ENCODE measurements at places on chromosomes 3 and 15.
A peak's percentile ranks its signal among the peaks of the same experiment; 100 is the strongest.

GRCh38 chr3:196670339-196670738 lies 30.8 kb downstream of the NRROS start:
- DNase-seq: no peak

DNA sequence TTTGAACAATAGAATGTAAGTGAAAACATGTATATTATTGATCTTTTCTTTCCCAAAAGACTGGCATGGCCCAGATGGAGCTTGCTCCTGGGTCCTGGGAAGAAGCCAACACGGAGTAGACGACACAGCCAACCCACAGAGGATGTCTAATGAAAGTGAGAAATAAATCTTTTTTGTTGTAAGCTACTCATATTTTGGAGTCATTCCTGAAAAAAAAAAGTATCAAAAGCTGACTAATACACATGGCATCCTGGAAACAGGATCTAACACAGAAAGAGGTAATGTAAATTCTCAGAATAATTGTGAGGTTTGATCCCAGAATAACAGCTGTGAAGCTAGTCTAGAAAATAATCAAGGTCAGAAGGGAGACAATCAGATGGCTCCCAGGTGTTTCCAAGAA lies 12.6 kb upstream of the FRMD5 start:
- DNase-seq: no peak

DNA sequence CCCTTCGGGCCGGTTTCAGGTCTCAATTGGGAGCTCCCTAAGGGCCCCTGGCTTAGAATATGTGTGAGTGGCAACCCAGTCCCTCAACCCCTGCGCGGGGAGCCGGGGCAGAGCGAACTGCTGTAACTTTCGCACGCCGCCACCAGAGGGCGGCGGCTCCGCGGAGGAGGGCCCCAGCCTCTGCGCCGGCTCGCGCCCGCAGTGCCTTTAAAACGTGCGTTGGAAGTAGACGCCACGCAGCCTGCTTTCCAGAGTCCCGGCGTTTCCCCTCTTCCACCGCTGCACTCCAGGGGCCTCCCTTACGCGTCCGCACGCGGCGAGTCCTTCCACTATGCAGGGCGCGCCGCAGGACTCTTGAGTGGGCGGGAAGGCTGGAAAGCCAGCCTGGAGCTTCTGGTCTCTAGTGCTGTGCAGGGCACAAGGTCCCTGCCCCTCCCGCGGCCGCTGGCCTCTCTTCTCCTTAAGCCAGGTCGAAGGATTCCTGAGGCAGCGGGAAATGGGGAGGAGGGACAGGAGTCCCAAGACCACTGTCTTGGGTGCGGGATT lies 23.7 kb upstream of the RNU6-1 start:
- peak; percentile 66 for DNase-seq

- DNase-seq: no peak
These were observed 38.3 kb downstream of the PIK3CA start for GRCh38 chr3:179186426-179186825.

DNA sequence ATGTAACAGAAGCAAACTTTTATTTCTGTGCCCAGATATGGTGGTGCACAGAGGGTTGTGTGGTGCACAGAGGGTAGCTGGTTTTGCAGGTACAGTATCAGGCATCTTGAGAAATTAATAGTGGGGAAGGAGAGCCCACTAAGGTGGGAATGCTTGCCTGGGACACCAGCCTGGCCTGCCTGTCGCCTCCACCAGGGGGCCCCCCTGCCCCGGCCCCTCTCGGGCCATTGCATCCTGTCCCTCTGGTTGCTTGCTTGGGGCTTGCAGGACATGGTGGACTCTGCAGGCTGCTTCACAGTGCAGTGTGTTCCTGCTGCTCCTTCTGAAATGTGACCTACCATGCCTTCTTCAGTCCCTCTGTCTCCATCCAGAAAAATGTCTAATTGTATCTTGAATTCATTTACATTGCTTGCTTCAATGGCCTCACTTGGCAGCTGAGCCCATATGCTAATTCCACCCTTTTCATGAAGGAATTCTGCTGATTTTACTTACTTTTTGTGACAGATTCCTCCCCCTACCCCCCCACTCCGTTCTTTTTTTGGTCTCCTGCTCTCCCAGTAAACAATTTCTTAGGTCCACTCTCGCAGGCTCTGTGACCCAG lies 73.6 kb downstream of the EEFSEC start:
- peak; percentile 18 for DNase-seq

DNA sequence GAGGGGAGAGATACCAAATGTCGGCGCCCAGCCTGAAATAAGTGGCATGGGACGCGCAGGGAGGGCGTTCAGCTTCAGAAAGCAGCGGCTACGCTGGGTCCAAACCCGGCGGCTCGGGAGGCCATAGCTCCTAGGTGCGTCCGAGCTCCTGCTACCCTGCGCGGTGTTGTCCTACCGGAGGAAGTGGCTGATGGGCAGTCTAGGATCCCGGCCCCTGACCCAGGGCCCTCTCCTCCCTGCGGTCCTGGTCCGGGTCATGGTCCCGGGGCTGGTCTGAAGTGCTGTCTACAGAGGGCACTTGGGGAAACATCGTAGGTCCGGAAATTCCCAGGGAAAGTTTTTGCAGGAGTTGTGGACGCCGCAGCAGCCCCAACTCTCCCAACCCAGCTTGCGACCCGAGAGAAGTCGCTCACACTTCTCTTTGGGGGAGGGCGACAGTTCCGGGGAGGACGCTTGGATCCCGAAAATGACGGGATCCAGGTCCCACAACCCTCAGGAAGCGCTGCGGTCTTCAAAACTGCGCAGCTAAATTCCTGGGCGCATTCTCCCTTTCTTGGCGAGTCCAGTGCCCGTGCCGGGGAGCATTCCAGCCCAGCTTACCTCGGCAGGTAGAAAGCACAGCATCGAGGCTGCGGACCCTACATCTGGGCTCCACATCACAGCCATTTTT lies 9.1 kb upstream of the FOXB1 start:
- no peak for DNase-seq

- no peak for DNase-seq
These were observed 17.6 kb downstream of the ADAM10 start for GRCh38 chr15:58731756-58732535.

- no peak for DNase-seq
These were observed 265.6 kb downstream of the CTNNB1 start for GRCh38 chr3:41464858-41465257.

GRCh38 chr3:78791753-78792152 lies 976.0 kb downstream of the ROBO1 start:
- no peak for DNase-seq

- no peak for DNase-seq
These were observed 381.6 kb downstream of the FOXP1 start for GRCh38 chr3:71201939-71202338.

GRCh38 chr3:45832699-45833098 lies 9.2 kb downstream of the LZTFL1 start:
- peak; percentile 8 for DNase-seq

- DNase-seq: no peak
These were observed 106.0 kb downstream of the MYH15 start for GRCh38 chr3:108404368-108404767.

DNA sequence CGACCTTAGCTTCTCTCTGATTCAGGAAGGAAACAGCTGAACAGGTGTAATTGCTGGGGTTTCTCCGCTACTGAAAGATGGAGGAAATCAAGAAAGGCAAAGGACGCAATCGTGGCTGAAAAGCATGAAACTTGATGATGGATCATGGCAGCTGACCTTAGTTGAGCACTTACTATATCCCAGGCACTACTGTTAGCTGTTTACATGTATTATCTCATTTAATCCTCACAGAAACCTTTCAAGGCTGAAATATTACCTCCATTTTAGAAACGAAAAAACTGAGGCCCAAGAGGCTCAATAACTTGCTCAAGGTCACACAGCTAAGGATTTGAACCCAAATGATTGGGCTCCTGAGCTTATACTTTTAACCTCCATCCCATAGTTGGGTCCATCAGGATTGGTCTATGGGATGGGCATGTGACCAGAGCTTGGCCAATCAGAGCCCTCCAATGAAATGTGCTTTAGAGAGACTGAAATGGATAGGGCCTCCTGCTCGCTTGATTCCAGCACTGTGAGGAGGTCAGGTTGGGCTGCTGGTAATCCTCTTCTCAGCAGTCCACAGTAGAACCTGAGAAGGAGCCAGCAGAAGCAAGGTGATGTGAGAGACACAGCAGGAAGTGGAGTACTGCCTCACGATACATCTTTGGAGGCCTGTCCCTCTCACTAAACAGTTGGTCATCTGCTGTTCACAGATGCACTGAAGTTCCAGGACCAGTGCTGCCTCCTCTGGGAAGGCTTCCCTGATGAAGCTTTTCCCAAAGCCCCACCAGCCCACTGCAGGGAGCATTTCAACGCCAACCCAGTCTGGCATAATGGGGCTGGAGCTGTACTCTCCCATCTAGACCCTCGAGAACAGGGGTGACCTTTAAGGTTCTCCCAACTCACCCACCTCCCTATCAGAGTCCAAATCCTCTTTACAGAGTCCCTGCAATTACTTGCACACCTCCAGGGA lies 10.4 kb downstream of the CLN6 start:
- no peak for DNase-seq

GRCh38 chr3:8579943-8580342 lies 64.7 kb downstream of the SSUH2 start:
- no peak for DNase-seq

DNA sequence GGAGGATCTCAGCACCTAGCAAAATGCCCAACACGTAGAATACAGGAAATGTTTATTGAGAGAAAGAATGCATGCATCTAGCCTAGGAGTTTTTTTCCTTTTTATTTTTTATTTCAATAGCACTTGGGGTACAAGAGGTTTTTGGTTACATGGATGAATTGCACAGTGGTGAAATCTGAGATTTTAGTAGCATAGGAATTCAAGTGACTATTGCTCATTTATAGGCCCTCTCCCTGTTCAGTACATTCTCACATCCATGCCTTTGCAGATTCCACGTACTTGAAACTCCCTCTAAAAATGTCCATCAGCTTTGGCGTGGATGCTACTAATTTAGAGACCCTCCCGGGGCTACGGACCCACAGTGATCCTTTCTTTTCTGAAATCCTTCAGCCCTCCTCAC lies 61.7 kb upstream of the PIAS1 start:
- DNase-seq: no peak

GRCh38 chr3:94362393-94362792 lies 299.5 kb downstream of the NSUN3 start:
- DNase-seq: no peak

GRCh38 chr3:169847896-169848295 lies 21.8 kb downstream of the LRRC31 start:
- no peak for DNase-seq

GRCh38 chr15:96538491-96538890 lies 208.0 kb downstream of the NR2F2 start:
- no peak for DNase-seq

DNA sequence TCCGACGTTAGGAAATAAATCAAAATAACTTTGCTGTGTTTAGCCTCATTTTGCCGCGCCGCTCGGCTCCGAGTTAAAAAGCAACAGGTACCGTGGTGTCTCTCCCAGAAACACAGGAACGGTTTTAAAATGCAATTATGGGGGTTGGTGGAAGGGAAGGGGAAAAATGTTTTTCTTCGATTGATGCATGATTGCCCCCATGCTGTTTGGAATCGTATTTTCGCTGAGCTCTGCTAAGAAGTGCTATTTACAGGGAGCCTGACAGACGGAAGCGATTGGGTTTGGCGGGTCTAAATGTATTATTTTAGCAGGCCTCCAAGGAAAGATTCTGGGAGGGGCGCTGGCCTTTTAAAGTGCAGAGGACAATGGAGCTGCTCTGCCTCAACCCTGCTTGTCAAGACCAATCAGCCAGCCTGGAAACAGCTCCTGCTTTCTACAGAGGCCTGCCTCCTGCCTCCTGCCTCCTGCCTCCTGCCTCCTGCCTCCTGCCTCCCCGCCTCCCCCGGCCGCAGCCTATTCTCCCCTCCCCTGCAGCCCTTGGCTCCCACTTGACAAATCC lies 156.7 kb upstream of the TLE3 start:
- DNase-seq: no peak

GRCh38 chr3:106013971-106014370 lies 145.2 kb upstream of the CBLB start:
- peak; percentile 21 for DNase-seq

GRCh38 chr3:27451251-27451650 lies 32.9 kb downstream of the SLC4A7 start:
- DNase-seq: no peak

DNA sequence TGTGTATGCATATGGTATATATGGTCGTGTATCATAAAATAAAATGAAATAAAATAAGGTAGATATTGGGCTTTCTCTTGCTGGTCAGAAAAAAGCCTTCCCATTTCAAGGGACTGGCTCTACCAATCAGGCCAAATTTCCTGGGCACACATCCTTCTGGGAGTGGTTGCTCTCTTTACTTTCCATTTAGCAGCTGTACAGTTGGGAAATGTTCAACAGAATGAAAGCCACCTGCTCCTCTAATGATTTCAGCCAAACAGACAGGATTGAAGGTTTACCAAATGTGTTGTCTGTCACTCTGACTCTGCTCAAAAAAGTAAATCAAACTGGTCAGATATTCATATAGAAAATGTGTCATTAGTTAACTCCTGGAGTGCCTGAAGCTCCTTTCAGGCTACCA lies 380.4 kb downstream of the ROBO2 start:
- DNase-seq: no peak

DNA sequence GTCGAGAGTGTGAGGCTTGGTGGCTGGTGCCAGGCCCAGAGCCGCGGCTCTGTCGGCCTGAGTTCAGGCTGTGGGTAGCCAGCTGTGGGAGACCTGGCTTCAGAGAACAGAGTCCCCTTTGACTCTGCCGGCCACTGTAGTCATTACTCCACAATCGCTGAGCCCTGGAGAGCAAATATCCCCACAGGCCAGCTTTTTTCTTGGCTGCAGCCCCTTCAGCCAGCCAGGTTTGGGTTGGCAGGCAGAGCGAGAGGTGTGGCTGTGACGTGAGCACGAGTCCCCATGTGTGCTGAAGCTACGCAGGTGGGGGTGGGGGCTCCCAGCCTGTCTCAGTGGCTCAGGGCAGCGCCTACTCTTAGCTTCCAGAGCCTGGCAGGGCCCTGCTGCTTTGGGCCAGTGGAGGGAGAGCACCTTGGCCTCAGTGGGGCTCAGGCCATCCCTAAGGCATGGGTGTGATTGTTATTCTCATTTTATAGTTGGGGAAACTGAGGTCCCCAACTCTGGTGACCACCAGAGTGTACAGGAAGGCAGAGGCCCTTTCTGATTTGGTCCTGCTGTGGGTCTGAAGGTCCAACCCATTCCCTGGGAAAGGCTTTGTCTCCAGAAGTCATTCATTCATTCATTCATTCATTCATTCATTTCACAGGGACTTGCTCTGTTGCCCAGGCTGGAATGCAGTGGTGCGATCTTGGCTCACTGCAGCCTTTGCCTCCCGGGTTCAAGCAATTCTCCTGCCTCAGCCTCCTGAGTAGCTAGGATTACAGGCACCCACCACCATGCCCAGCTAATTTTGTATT lies 45.7 kb upstream of the LCTL start:
- no peak for DNase-seq

- DNase-seq: no peak
These were observed 591 bp downstream of the FOXL2NB start for GRCh38 chr3:138947495-138948121.

DNA sequence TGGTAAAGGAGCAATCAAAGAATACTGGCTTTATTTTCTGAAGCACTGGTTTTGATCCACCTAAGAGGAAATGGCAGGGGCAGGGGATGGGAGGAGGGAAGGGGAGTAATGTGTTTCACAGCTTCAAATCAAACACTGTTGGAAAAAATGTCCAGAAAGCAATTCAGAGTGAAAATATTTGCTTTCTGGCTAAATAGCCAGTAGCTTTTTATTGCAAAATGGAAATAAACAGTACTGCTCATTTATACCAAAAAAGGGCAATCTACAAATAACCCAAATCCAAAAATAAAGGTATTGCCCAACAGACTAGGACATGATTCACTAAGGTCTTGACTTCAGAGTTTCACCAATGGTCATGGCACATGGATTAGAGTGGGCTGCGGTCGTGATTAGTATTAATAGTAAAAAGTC lies 279.3 kb upstream of the THBS1 start:
- DNase-seq: no peak

GRCh38 chr3:169564883-169565282 lies 98.6 kb downstream of the MECOM start:
- no peak for DNase-seq
